ENCODE measurements at places on chromosomes 7 and 10.
A peak's percentile ranks its signal among the peaks of the same experiment; 100 is the strongest.

DNA sequence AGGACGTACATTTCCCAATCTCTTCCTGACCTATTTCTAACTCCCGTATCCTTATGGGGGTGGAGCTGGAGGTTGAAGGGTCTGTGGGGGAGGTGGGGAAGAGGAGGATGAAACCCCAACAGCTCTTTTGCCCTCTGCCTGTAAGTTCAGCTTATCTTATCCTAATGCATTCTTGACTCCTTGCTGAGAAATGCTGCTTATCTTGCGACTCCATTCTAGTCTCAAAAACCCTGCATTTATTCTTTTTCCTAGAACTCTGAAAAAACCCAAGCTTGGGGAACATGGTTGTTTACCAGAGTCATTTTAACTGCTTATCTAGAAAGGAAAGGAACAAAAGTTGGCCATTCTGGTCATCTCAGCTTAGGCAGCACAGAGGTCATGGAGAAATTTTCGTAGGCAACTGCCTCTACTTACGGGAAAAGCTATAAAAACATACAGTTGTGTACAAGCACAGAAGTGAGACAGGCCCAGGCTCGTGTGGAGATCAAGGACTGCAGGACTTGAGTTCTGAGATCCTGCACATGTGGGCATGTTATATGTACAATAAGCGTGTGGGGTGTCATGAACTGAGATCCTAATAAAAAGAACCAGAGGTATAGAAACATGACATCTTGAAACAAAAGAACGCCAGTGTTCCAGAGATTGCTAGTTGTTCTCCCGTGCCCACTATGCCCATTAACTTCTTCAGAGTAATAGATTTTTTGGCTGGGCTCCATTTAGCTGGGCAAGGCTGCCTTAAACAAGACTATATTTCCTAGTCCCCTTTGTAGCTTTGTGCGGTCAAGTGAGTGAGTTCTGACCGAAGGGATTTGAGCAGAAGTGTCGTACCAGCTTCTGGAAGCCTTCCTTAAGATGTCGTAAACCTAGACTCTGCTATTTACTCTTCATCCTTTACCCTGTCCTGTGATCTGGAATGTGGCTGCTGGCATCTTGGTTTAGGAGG, 9.6 kb downstream of the INMT start:
- DNase-seq: no peak

GRCh38 chr10:82565197-82565575, 690.2 kb downstream of the NRG3 start:
- DNase-seq: no peak

DNA sequence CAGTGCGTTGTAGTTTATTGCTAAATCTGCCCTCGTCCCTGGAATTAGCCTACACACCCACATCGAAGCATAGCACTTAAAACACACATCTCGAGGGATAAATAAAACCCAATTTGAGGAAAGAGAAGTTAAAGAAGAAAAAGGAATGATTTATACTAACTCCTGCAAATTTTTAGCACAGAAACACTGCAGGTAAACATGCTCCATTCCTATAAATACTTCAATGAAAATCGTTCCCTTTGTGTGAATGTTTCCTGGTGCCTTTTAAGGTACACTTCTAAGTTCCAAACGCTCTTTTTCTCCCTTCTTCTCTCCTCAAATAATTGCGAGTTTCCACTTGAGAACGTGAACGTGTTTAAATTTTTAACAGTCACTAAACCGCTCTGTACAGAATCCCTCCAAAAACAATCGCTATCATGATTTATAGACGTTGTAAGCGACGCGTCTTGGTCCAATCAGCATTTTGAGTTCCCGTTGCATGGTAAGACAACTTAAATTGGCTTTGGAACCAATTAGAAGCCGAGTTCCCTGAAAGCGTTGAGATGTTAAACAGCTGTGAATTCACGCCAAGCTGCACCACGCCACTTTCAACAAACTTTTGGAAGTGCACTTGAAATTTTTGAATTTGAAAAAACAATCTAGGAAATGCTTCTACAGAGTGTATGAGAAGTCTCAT, 12.5 kb upstream of the EBLN1 start:
- peak; percentile 15 for DNase-seq

DNA sequence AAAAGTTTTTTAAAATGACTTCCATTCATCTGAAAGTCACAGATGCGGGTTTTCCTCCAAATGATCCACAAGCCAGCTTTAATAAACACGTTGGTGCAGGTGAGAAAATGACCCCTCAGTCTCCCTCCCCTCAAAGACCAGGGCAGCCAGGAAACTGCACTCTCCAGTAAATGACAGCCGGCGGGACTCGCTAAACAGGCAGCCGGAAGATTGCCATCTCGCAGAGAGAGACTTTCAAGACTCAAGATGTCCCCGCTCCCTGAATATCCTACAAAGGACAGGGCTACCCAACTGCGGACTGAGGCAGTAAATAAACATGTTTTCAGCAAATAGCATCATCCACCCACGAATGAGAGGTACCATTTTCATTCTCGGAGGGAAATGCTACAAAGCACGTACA, 116.8 kb downstream of the DIP2C start:
- no peak for DNase-seq

- DNase-seq: no peak
Observed at GRCh38 chr10:87578160-87578841, 73.6 kb downstream of the MINPP1 start.

DNA sequence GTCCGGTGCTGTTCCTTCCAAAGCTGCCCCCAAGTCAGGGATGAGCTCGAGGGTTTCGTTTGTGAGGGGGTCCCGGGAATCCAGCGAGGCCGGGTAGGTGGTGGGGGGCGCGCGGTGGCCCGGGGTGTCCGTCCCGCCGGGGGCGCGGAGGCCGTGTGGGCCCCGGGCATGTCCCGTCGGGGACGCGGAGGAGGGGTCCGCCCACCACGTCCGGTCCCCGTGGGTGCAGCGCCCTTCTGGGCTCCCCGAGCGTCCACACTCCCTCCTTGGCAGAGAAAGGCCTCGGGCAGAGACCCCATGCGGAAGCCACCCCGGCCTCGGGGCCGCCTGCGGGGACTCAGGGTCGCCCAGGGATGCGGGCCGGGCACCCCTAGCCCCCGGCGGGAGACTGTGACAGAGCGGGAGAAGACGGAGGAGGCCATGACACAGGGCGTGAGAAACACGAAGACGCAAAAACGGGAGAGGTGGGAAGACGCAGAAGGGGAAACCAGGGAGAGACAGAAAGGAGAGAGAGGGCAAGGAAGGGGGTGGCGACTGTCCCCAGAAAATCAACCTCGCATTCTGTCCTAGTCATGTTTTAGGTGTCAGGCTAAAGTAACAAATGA, 640 bp upstream of the ZNF425 start:
- DNase-seq: peak; percentile 27

GRCh38 chr7:137978464-137979237, 23.2 kb downstream of the CREB3L2 start:
- no peak for DNase-seq

- no peak for DNase-seq
Observed at GRCh38 chr7:106068986-106069385, 43.1 kb downstream of the SYPL1 start.

- no peak for DNase-seq
Observed at GRCh38 chr7:114086914-114087652, 168.3 kb upstream of the PPP1R3A start.

DNA sequence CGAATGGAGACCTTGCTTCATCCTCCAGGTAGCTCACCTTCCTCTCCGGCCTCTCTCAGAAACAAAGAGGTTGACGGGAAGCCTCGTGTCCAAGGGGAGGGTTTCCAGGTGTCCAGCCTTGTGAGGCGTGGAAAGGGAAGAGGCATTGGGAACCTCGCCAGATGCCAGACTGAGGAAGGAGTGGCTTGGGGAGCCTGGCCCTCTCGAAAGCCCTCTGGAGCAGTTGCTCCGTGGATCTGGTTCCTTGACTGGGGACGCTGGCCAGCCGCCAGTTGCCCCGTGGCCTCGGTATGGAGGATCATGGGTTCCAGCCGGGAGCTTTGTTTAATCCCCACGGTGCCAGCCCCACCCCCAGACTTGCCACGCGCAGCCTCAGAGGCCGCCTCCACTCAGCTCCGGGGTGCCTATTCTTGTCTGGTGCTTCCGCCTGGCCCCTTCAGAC, 30.3 kb upstream of the SUN1 start:
- no peak for DNase-seq

GRCh38 chr10:62512732-62513475, 138.7 kb downstream of the ZNF365 start:
- no peak for DNase-seq

DNA sequence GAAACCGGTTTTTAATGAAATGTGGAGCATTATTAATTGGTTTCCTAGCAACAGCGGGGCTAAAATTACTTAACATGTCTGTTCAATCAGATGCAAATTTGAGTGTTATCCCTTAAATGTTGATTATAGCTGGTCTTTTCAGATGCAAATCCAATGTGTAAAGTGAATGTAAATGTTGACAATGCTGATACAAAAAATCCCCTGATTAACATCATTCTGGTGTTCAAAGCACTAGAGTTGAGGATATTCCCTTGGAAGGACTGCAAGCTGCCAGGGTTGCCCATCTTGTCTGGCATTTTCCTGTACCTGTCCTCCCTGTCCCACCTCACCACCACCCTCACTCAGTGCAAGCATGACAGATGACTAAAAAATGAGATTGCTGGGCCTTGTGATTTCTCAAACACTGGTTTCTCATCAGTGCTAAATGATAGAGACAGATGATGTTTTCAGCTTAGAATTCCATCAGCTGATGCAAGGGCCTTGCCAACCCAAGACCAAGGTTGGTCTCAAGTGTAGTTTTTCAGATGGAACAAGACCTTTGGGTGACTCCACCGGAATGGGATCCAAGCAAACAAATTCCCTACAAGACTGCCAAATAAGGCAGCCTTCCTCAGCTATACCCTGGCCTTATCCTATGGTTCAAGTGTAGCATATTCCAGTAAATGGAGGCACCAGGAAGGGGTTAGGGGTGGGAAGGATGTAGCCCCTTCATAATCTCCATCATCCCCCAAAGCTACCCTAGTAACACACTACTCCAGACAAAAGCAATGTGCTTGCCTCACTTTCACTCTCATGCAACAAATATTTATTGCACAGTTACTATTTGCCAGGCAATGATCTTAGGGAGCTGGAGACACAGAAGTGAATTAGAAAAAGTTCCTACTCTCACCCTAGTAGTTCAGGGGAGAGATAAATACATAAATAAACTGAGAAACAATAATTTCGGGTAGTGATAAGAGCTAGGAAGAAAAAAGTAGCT, 54.9 kb downstream of the JAZF1 start:
- DNase-seq: no peak

- no peak for DNase-seq
Observed at GRCh38 chr7:12287901-12288300, 76.8 kb downstream of the TMEM106B start.

- DNase-seq: no peak
Observed at GRCh38 chr10:68796605-68797004, 30.7 kb upstream of the STOX1 start.

DNA sequence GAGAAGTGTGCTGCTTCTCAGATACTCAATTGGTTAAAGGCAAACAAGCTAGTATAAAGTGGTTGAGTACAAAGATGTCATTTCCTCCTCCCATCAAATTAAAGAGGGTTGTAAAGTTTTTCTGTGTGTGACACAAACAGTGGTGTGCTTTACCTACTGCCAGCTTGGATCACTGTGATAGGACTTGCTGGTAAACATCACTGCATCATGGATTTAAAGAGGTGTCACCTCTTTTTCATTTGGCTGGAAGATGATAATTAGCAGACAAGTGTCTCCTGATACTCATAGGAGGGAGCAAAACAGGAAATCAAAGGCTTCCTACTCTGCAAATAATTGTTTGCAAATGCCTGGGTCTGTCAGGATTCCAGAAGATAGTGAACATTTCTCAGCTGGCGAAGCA, 200.5 kb downstream of the MDFIC start:
- no peak for DNase-seq

- no peak for DNase-seq
Observed at GRCh38 chr7:100720671-100721504, 620 bp downstream of the EPO start.

DNA sequence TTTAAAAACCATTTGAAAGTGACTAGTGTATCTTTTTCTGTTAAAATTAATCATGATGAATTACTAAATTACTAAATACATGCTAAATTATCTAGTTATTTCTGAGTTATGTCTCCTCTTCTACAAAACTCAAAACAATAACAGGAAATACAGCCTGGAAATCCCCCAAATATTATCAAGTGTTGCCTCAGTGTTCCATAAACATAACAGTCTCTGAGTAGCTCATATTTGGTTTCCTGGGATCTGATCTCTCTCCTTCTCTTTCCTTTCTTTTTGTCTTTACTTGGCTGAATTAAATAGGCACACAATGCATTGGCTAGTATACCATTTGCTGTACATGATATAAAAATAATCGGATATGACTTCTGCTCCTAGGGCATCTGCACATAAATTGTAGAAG, 277.6 kb upstream of the IGFBP3 start:
- no peak for DNase-seq

GRCh38 chr7:37220664-37221063, 228.0 kb downstream of the ELMO1 start:
- no peak for DNase-seq

- no peak for DNase-seq
Observed at GRCh38 chr10:73485320-73485719, 10.5 kb downstream of the PPP3CB start.

DNA sequence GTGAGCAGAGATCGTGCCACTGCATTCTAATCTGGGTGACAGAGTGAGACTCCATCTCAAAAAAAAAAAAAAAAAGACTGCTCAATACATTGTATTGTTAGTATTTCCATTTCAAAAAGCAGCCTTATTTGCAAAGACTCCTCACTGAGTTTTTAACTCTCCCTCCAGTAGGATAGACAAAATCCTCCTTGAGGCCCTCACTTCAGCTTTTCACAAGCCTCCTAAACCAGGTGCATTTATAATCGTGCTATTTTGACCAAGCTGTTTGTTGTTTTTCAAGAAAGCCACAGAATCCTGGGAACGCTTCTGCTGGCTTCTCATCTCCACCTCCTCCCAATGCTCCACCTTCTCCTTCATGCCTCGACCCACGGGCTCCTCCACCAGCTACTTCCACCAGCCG, 6.3 kb upstream of the DDIT4 start:
- no peak for DNase-seq

- no peak for DNase-seq
Observed at GRCh38 chr7:55179931-55180682, 161.3 kb downstream of the EGFR start.

GRCh38 chr10:89351780-89352597, 24.2 kb downstream of the IFIT3 start:
- no peak for DNase-seq

DNA sequence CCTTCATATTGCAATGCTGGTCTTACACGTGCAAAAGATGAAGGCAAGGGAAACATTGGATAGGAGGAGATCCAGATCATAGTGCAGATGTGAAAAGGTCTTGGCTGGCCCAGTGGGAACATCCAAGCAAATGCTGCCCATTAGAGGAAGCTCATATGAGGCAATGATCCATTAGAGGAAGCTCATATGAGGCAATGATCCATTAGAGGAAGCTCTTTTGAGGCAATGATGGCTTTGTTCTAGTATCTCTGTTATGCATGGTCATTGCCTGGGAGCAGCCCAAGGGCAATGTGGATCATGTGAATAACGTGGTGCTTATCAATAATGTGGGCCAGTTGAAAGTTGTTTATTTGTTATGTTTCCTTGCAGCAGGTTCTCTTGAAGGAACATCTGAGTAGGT, 37.8 kb downstream of the STEAP4 start:
- no peak for DNase-seq

All from effector memory CD4-positive, alpha-beta T cell (primary cell).